ENCODE measurements at places on chromosomes 2 and 18.

DNA sequence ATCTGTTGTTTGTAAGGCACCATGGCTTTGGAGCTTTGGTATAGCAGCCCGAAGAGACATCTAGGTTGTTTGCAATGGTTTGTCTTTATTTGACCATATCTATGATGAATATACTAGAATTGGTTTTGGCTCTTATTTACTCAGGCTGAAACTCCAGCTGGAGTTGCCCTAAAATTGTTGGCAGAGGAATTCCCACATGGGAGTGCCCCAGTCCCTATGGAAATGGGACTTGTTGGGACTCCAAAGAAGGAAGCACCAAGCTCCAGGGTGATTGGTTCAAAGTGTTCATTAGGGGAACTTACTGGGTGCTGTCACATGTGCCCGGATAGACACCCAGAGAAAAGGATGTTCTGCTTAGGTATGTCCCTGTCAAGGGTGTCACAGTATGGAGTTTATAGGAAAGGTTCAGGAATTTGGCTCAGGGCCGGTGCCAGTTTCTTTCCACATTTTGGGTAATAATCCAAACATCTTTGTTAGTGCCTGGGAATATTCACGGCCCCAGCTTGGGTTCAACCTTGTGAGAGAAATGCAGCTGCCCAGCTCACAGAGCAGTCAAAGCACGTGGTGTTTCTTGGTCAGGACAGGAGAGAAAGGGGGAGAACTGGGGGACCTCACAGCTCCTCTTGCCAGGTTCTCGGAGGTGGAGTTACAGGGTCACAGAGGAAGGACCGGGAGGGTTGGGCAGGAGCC is 123.5 kb upstream of the ZSWIM2 start:
- no peaks in the 10 kb centered on the region for H3K27me3 ChIP-seq
- H3K36me3 ChIP-seq = no peaks in the 10 kb centered on the region
- H3K4me3 ChIP-seq = no peak overlapping the region
- H3K27ac ChIP-seq = no peak overlapping the region
- no peak for DNase-seq
- no peaks in the 10 kb centered on the region for H3K4me1 ChIP-seq

DNA sequence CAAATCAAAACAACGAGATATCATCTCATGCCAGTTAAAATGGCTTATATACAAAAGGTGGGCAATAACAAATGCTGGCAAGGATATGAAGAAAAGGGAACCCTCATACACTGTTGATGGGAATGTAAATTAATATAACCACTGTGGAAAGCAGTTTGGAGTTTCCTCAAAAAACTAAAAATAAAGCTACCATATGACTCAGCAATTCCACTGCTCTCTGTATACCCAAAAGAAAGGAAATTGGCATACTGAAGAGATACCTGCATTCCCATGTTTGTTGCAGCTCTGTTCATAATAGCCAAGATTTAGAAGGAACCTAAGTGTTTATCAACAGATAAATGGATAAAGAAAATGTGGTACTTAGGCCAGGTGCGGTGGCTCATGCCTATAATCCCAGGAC is 124.8 kb downstream of the MSTN start:
- H3K27ac ChIP-seq = no peak overlapping the region
- H3K27me3 ChIP-seq = no peaks in the 10 kb centered on the region
- no peak overlapping the region for H3K4me3 ChIP-seq
- no peak for DNase-seq
- H3K4me1 ChIP-seq = no peaks in the 10 kb centered on the region
- no peaks in the 10 kb centered on the region for H3K36me3 ChIP-seq

DNA sequence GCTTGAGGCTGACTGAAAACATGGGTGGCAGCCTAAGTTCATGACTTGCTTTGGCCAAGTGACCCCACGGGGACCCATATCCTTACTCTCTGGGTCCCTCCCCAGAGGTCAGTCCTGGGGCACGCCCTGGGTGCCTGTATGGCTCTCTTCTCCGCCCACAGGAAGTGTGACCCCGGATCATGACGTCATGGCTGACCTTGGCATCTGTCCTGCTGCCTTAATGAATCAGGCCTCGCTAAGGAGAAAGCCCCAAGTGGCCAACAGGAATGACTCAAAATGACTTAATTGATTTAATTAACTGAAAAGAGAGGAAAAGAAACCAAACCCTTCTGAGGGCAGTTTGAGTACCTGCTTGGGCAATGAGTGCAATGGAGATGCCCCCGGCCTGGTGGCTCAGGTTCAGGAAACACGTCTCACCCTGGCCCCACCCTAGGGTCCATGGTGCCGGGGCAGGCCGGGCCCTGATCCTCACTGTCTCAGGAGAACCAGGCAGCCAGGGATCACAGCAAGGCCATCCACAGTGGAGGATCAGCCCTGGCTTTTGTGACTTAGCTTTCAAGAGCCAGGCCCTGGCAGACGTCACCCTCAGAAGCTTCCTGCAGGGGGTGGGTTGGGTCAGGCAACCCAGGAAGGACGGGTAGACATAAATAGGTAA is 112.0 kb downstream of the CYP26B1 start:
- no peak overlapping the region for H3K27ac ChIP-seq
- H3K4me3 ChIP-seq = no peak overlapping the region
- H3K27me3 ChIP-seq = peaks cover 12% of the 10 kb centered on the region
- no peaks in the 10 kb centered on the region for H3K4me1 ChIP-seq
- DNase-seq = no peak

DNA sequence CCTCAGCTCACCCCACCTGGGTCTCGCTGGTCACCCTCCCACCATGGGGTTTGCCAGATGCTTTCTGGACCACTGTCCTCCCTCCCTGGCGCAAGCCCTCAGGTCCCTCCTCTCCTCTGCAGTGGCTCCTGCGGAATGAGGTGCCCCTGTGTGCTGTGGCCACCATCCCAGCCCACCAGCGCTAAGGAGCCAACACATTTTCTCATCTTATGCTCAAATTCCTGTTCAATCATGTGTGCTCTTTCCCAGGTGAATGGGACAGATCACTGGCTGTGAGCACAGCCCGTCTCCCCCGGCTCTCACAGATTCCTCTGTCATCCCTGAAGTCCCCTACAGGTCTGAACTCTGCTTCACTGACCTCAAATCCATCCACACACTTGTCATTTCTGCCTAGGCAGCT is 15.2 kb upstream of the CCDC74B start:
- H3K4me3 ChIP-seq = no peak overlapping the region
- peaks cover 6% of the 10 kb centered on the region for H3K4me1 ChIP-seq
- H3K27me3 ChIP-seq = no peaks in the 10 kb centered on the region
- no peak for DNase-seq
- H3K36me3 ChIP-seq = peaks cover 2% of the 10 kb centered on the region

DNA sequence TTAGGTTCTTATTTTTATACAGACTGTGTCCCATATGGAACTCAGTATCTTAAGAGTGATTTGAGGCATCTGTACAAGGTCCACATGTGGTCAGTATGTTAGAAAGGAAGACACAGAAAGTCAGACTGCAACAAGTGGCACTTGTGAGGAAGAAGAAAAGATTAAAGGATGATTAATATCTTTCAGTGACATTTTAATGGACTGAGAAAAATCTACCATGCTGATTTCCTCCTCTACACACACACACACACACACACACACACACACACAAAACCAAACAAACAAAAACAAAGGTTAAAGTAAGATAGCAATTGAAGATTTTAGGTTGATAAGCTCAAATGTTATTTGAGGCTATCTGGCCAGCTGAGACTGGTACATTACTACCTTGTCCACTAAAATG is 94.5 kb upstream of the CHRNA1 start:
- no peaks in the 10 kb centered on the region for H3K4me1 ChIP-seq
- no peak for DNase-seq
- no peaks in the 10 kb centered on the region for H3K36me3 ChIP-seq
- H3K27me3 ChIP-seq = no peaks in the 10 kb centered on the region

DNA sequence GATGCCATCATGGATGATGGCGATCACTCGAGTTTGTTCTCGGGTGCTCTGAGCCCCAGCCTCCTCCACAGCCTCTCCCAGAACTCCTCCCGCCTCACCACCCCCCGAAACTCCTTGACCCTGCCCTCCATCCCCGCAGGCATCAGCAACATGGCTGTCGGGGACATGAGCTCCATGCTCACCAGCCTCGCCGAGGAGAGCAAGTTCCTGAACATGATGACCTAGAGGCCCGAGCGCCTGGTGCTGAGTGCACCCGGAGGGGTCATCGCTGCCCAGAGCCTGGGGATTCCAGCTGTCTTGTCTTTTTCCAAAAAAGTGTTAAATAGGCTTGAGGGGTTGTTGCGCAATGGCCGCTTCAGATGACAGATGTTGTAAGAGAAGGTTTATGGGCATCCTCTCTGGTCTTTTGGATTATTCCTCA is 254.8 kb downstream of the GLI2 start:
- H3K36me3 ChIP-seq = no peaks in the 10 kb centered on the region
- no peak overlapping the region for H3K27ac ChIP-seq
- no peaks in the 10 kb centered on the region for H3K4me1 ChIP-seq
- H3K27me3 ChIP-seq = no peaks in the 10 kb centered on the region
- no peak for DNase-seq

GRCh38 chr2:11393711-11394236 is 49.3 kb upstream of the ROCK2 start:
- no peaks in the 10 kb centered on the region for H3K27me3 ChIP-seq
- no peak for DNase-seq
- H3K4me3 ChIP-seq = no peak overlapping the region
- H3K27ac ChIP-seq = no peak overlapping the region

GRCh38 chr2:44553456-44553855 is 191.7 kb downstream of the CAMKMT start:
- no peaks in the 10 kb centered on the region for H3K27me3 ChIP-seq
- H3K27ac ChIP-seq = no peak overlapping the region
- no peak for DNase-seq
- no peaks in the 10 kb centered on the region for H3K36me3 ChIP-seq
- no peak overlapping the region for H3K4me3 ChIP-seq

DNA sequence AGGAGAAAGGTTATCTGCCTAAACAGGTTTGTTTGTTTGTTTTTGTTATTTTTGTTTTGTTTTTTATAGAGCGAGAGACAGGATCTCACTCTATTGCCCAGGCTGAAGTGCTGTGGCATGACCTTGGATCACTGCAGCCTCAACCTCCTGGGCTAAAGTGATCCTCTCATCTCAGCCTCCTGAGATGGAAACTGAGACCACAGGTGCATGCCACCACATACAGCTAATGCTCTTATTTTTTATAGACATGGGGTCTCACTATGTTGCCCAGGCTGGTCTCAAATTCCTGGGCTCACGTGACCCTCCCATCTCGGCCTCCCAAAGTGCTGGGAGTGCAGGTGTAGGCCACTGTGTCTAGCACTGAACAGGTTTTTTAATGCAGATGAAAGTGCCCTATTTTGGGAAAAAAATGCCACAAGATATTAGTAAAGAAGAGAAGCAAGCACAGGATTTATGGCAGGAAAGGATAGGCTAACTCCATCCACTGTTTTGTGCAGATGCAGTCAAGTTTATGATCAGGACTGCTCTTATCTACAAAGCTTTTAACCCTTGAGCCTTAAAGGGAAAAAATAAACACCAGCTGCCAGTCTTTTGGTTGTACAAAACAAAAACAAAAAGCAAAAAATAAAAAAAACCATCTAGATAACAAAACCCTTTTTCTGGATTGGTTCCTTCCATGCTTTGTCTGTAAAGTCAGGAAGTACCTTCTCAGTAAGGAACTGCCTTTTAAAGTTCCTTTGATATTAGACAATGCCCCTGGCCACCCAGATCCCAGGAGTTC is 29.4 kb downstream of the MAP4K3 start:
- H3K27ac ChIP-seq = no peak overlapping the region
- no peak for DNase-seq
- H3K4me1 ChIP-seq = peaks cover 10% of the 10 kb centered on the region
- H3K36me3 ChIP-seq = no peaks in the 10 kb centered on the region
- no peaks in the 10 kb centered on the region for H3K27me3 ChIP-seq
- no peak overlapping the region for H3K4me3 ChIP-seq

GRCh38 chr2:74831693-74832530 is 2.0 kb upstream of the HK2 start:
- peaks cover 6% of the 10 kb centered on the region for H3K4me1 ChIP-seq
- no peak overlapping the region for H3K4me3 ChIP-seq
- no peak for DNase-seq
- no peak overlapping the region for H3K27ac ChIP-seq
